ENCODE measurements at places on chromosomes 7 and 10. TPM values are rescaled to one million over a fixed set of nuclear protein-coding genes. Genes with fewer than 3 reads are reported as not detected.

The PVRIG gene
- total RNA-seq, result 1.4 TPM

The MNX1 gene
- total RNA-seq, result 14.5 TPM

The RPEL1 gene
- total RNA-seq, result not detected

The RAB18 gene
- 40.7 TPM for total RNA-seq

The ACSM6 gene
- not detected for total RNA-seq

The UBE2D1 gene
- 13.1 TPM for total RNA-seq

The FRA10AC1 gene
- 0.67 TPM for total RNA-seq

The DNAJC1 gene
- total RNA-seq, result 64.0 TPM

The NXPH1 gene
- 0.14 TPM for total RNA-seq

The VWA2 gene
- not detected for total RNA-seq

The EBF3 gene
- not detected for total RNA-seq

The TRIM74 gene
- total RNA-seq, result not detected

The SLC39A12 gene
- not detected for total RNA-seq

The DLX6 gene
- total RNA-seq, result 0.54 TPM

The PPIA gene
- total RNA-seq, result 6,139 TPM

The CALHM1 gene
- total RNA-seq, result not detected

The GALNT17 gene
- not detected for total RNA-seq

The BMPER gene
- not detected for total RNA-seq

The FAM131B gene
- total RNA-seq, result not detected
